ENCODE measurements at places on chromosomes 16 and 17. TPM values are rescaled to one million over a fixed set of nuclear protein-coding genes. Genes with fewer than 3 reads are reported as not detected.

The KRTAP2-1 gene
- polyA plus RNA-seq = not detected

The HSF4 gene
- polyA plus RNA-seq = 36.6 TPM

- no peak for DNase-seq
Measured at GRCh38 chr16:67055712-67056487, 27.0 kb downstream of the CBFB start.

GRCh38 chr16:84785843-84786581 lies 33.8 kb upstream of the CRISPLD2 start:
- DNase-seq = peak; percentile 33

DNA sequence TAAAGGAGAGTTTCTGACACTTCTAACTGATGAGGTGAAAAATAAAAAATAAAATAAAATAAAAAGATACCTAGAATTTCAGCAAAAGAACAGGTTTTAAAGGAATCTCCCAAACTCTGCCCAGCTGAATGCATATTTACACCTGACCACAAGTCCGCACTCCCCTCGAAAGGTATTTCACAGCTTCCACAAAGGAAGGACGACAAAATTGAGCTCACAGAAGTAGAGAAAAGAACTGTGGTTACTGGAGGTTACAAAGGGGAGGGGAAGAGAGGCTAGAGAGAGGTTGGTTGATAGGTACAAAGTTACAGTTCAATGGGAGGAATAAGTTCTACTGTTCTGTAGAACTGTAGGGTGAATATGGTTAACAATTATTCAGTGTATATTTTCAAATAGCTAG lies 5.0 kb downstream of the LITAF start:
- DNase-seq = no peak

DNA sequence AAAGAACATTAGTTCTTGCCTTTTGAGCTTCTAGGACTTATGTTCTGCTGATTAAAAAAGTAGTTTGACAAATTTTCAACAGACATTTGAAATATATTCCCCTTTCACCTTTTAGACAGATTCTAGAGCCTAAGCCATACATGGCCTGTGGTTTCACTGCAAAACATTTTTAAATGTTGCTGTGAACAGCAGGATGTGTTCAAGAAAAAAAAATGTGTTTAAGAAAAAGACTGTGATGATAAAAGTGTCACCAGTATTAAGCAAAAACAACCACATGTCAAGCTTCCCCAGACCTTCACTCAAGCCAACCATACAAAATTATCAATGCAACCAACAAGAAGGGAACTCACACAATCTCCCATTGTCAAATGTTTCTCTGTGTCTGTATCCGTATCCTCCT lies 103.5 kb downstream of the SYCE1L start:
- no peak for DNase-seq

- DNase-seq = peak; percentile 78
Measured at GRCh38 chr17:42518755-42519545, 17.1 kb upstream of the NAGLU start.

Measured in right cardiac atrium (tissue), 5 donors.